ENCODE measurements at places on chromosomes 7 and 10. TPM values are rescaled to one million over a fixed set of nuclear protein-coding genes. Genes with fewer than 3 reads are reported as not detected.

DNA sequence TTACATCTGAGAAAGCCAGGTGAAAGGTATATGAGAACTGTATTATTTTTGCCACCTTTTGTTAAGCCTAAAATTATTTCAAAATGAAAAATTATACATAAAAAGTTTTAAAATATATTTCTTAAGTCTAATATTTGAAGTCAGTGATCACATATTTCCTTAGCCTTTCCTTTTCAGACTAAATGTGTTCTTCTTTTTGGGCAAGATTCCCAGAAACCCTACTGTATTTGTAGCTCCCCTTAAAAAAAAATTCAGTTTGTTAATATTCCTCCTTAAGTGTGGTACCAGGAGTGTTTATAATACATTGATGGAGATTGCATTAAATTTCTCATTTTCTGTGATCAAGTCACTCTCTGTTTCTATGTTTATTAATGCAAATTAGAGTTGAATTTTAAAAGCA lies 22.8 kb downstream of the DNAJC1 start:
- no peak overlapping the region for H3K27ac ChIP-seq
- no peak overlapping the region for H3K4me3 ChIP-seq
- H3K36me3 ChIP-seq = peaks cover 3% of the 10 kb centered on the region
- DNase-seq = no peak

GRCh38 chr7:121810831-121811672 lies 61.9 kb upstream of the PTPRZ1 start:
- no peaks in the 10 kb centered on the region for H3K4me1 ChIP-seq
- H3K36me3 ChIP-seq = no peaks in the 10 kb centered on the region
- DNase-seq = no peak
- H3K4me3 ChIP-seq = no peak overlapping the region

- peaks cover 19% of the 10 kb centered on the region for H3K4me1 ChIP-seq
- H3K27ac ChIP-seq = no peak overlapping the region
- no peaks in the 10 kb centered on the region for H3K36me3 ChIP-seq
Observed at GRCh38 chr7:157020514-157021070, 10.1 kb upstream of the MNX1 start.

GRCh38 chr7:29623973-29624372 lies 60.3 kb downstream of the PRR15 start:
- no peak overlapping the region for H3K27ac ChIP-seq
- no peaks in the 10 kb centered on the region for H3K36me3 ChIP-seq
- H3K4me3 ChIP-seq = no peak overlapping the region
- peaks cover 18% of the 10 kb centered on the region for H3K27me3 ChIP-seq
- H3K4me1 ChIP-seq = no peaks in the 10 kb centered on the region
- no peak for DNase-seq

DNA sequence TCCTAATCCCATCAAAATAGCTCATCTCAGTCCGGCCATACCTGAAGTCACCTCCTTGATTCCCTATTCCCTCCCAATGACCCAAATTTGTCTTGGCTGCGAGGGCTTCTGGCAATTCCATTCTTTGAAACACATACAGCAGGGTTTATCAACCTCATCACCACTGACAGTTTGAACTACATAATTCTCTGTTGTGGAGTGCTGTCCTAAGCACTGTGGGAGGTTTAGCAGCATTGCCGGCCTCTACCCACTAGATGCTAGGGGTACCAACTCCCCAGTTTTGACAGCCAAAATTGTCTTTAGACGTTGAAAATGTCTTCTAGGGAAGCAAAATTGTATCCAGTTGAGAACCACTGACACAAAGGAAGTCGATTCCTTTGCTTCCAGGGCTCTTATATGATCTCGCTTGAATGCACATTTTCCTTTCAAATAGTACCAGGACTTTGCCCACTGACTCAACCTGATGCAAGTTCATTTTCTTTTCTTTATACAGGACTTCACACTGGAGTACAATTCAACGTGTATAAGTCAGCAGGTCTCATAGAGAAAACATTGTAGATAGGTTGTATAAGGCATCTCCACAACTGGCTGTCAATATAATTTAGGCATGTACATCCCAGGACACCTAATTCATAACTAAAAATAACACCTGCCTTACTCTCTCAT lies 133.3 kb downstream of the STRA8 start:
- peaks cover 3% of the 10 kb centered on the region for H3K4me1 ChIP-seq
- H3K36me3 ChIP-seq = peaks cover 18% of the 10 kb centered on the region
- H3K27ac ChIP-seq = no peak overlapping the region
- DNase-seq = no peak
- no peak overlapping the region for H3K4me3 ChIP-seq
- H3K27me3 ChIP-seq = no peaks in the 10 kb centered on the region

- no peaks in the 10 kb centered on the region for H3K36me3 ChIP-seq
- no peak for DNase-seq
- H3K27ac ChIP-seq = no peak overlapping the region
Observed at GRCh38 chr10:131195116-131195515, 116.4 kb downstream of the TCERG1L start.

GRCh38 chr7:2104716-2105115 lies 128.0 kb downstream of the MAD1L1 start:
- peaks cover 7% of the 10 kb centered on the region for H3K36me3 ChIP-seq
- DNase-seq = no peak
- H3K4me1 ChIP-seq = peaks cover 34% of the 10 kb centered on the region

Gene NEURL1
- 1.1 TPM for total RNA-seq

Gene PKD1L1
- 0.08 TPM for total RNA-seq

Gene NYAP1
- 0.23 TPM for total RNA-seq

Gene SLC39A12
- total RNA-seq = not detected

Gene ZNF438
- 2.3 TPM for total RNA-seq

Gene SUN3
- total RNA-seq = not detected

Gene GARS1
- 189 TPM for total RNA-seq

Gene RBM28
- total RNA-seq = 40.4 TPM
